Lung microvascular endothelial cell (primary cell): ENCODE measurements at places on chromosomes 7 and 10. TPM values are rescaled to one million over a fixed set of nuclear protein-coding genes. Genes with fewer than 3 reads are reported as not detected.
A peak's percentile ranks its signal among the peaks of the same experiment; 100 is the strongest.

The FAM25G gene
- not detected in 2 replicates for total RNA-seq

The ARHGAP22 gene
- total RNA-seq: 1.4 and 7.0 TPM in 2 replicates

The ZNF488 gene
- under 0.01 TPM in 2 replicates for total RNA-seq

The AS3MT gene
- total RNA-seq: 0.60 and 0.65 TPM in 2 replicates

The ZNF467 gene
- 5.0 and 6.3 TPM in 2 replicates for total RNA-seq

- peak; percentile 33 for DNase-seq
These were observed 25.8 kb upstream of the ZRANB1 start for GRCh38 chr10:124916098-124916584.

DNA sequence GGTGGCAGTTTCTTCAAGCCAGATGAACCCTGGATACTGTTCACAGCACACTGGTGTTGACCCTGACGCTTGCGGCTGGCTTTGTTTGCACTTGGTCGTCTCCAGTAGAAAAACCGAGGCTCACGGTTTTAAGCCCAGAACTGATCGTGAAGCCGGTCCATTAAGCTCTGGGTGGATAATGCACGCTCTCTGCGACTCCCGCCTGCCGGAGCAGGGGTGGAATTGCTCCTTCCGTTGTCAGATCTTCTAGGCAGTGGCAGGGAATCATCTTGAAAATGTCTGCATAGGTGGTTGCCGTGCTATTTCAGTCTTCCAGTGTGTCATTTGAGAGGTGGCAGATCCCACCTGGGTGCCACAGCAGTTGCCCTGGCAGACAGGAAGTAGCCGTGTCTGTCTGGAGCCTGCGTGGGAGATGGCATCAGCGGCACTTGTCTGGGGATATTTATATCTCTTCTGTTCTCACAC lies 35.9 kb upstream of the AP5Z1 start:
- DNase-seq: peak; percentile 71

GRCh38 chr7:94375691-94376090 lies 19.0 kb upstream of the COL1A2 start:
- peak; percentile 91 for DNase-seq
